T-helper 2 cell treated with Interferon-gamma antibody and Interleukin-4, amounts not matched to agents 5 μg/mL and 100 μg/mL, for 36 hours (primary cell): ENCODE measurements at places on chromosomes 11 and 22.

- DNase-seq = no peak
These were observed 6.3 kb downstream of the SHANK3 start for GRCh38 chr22:50678651-50679521.

GRCh38 chr11:130020323-130020722 is 17.7 kb upstream of the PRDM10 start:
- no peak for DNase-seq

GRCh38 chr11:116697011-116697410 is 75.8 kb downstream of the BUD13 start:
- DNase-seq = no peak

GRCh38 chr11:35619116-35619854 is 1.0 kb downstream of the FJX1 start:
- DNase-seq = peak; percentile 7

DNA sequence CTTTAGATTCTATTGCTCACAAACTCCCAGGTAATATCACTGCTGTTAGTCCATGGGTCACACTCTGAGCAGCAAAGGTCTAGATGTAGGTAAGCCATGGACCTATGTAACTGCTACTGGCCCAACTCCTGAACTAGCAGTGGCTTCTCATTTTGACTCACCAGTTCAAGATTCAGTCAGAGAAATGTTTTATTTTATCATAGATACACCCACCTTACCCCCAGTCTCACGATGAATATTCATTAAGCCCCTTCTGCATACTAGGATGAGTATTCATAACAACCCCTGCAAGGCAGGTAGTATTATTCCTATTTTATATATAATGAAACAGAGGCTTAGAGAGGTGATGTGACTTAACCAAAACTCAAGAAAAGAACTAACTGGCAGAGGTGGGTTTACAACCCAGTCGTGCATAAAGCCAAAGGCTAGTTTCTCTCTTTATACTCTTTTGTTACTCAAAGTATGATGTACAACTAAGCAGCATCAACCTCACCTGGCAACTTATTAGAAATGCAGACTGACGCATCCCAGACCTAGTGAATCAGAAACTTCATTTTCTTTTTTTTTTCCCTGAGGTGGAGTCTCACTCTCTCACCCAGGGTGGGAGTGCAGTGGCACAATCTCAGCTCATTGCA is 957.6 kb upstream of the CCDC90B start:
- no peak for DNase-seq

- DNase-seq = no peak
These were observed 4.1 kb downstream of the OMP start for GRCh38 chr11:77106759-77107158.

- peak; percentile 31 for DNase-seq
These were observed 556.1 kb downstream of the SOX6 start for GRCh38 chr11:15800111-15800800.

GRCh38 chr11:118443590-118444218 is 7.4 kb downstream of the KMT2A start:
- peak; percentile 19 for DNase-seq

DNA sequence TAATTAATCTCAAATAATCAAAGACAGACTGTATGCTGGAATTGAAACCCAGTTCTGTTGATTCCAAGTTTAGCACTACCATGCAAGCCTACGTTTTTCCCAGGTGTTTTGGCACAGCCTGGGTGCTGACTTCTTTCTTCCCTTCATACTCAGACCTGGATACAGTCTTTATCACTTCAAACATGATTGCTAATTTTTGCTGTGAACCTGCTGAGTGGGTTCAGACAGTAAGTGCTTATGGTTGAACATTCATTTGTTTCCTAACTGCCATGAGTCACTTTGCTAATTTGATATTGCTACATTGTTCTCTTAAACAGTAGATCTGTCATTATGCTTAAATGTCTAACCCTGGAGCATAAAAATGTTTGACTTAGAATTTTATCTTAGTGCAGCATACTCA is 12.2 kb downstream of the PAAF1 start:
- no peak for DNase-seq

DNA sequence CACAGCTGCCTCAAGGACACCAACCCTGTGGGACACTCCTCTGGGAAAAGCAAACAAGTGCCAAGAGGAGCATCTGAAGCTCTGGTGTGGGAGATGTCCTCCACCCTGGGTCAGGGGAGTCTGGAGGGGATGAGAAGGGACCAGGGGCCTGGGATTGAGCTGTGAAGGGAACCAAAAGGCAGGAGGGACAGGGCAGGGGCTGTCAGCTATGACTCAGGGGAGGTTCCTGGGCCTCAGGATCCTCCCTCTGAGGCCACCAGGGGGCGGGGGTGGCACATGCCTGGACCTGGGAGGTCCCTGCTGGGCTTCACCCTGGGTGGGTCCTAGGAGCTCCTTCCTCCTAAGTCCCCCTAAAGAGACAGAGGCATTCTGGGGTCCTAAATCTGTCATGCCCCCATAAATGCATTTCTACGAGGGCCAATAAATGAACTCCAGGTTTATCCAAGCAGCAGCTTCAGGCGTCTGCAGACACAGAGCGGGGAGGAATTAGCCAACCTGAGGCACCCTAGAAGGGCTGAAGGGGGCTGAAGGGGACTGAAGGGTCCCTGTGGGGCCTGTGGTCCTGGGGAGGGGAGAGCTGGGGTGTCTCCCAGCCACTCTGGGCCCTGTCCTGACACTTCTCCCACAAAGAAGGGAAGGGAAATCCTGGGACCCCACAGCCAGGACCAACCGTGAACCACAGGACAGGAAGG is 31.9 kb upstream of the IGLL5 start:
- DNase-seq = no peak

GRCh38 chr11:74276581-74276980 is 34.9 kb downstream of the P4HA3 start:
- no peak for DNase-seq

- no peak for DNase-seq
These were observed 1511.2 kb downstream of the FAM181B start for GRCh38 chr11:81222491-81222890.

DNA sequence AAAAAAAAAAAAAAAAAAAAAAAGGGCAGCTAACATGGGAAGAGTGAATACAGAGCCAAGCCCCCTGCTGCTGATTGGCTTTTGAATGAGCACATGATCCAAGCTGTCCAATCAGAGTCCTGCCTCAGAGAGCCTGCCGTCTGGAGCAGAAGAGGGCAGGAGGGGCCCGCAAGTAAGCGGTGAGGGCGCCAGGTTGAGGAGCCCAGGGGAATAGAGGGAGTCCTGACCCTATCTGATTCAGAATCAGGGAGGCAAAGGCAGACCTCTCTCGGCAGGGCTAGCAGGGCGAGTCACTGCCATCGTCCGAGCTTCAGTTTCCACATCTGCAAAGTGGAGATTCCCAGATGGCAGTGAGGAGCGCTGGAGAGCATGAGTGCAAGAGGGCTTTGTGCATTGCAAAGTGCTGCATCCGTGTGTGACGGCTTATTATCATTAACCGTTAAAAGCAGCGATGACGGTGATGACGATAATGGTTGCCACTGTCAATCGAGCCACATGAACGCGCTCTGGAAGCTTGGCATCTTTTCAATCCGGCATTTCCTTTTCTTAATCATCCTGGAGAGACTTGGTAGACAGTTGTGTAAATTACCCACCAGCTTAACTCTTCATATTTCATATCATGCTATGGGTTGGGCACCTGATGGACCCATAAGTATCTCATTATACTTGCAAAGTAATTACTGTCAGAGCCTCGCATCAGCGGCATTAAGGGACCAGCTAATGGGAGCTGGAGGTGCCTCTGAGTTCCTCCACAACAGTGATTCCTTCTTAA is 68.6 kb upstream of the ATXN10 start:
- no peak for DNase-seq

DNA sequence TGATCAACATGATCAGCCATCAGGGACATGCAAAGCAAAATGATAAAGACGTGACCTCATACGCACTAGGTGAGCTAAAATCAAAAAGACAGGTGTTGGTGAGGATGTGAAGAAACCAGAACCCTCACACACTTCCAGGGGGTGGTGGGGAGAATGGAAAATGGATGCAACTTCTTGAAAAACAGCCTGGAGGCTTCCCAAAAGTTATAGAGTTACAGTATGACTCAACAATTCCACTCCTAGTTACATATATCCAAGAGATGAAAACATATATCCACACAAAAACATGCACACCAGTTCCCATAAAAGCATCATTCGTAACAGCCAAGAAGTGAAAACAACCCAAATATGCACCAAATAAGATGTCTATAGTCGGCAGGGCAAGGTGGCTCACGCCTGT is 42.1 kb upstream of the APLNR start:
- no peak for DNase-seq

DNA sequence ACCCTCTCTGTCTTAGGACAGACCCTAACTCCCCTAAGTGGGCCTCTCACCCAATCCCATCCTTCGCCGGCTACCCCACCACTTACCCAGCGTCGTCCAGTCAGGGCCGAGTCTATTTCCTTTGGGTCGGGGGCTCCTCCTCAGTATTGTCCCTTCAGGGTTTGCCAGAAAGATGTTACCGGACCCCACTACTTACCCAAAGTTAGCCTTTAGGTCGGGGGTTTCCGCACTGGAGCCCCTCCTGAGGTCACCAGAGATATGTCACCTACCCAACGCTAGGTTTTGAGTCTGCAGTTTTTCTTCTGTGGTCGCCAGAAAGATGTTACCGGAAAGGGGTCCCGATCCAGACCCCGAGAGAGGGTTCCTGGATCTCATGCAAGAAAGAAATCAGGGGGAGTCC is 17.9 kb upstream of the B4GALNT4 start:
- DNase-seq = no peak
